ENCODE measurements at places on chromosomes 5 and 9.

GRCh38 chr9:36764364-36765076 is 191.8 kb downstream of the MELK start:
- DNase-seq = peak; percentile 58

DNA sequence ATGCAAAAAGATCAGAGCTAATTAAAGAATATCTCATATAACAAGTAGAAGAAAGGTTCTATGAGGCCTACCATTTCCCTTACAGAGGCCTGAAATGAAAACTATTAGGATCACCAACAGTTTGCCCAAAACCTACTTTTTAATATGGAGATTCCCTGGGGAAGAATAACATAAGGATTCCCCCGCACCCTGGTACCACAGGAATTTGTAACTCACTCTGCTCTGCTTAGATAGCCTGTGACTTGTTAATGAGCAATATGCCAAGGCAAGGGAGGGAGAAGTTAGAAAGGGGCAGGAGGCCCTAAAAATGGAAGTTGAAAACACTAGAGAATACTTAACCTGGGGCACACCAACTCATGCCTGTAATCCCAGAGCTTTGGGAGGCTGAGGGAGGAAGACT is 107.0 kb downstream of the CDH6 start:
- DNase-seq = no peak

DNA sequence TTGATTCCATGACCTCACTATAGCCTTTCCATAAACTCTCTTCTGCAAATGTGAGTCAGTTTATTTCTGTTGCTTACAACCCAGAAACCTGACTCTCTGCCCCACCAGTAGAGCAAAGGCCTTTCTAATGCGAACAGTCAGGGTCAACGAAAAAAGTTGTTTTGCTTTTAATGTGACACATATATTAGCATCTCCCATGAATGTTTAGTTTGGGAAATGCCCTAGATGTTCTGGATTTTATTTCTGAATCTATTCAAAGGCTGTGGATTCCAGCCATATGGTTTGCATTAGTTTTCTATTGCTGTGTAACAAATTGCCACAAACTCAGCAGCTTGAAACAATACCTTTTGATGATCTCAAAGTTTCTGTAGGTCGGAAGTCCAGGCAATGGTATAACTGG is 193.5 kb downstream of the GNA14 start:
- DNase-seq = no peak

DNA sequence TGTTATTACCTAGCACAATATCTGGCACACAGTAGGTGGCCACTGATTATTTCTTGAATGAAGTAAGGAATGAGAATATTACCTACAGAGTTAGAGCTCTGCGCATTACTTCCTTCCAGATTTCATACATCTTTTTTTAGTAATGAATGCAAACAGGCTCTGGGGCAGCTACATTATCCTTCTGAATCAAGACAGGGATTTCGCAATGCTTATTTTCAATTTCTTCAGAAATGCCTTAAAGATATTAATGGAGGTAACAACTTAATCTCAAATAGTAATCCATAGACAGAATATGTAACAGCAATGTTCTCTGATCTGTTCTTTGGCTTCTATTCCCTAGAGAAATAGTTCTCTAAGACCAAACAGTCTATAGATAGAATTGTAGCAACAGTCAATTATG is 32.6 kb downstream of the CDKN2A start:
- no peak for DNase-seq

- peak; percentile 19 for DNase-seq
Observed at GRCh38 chr5:62977661-62978060, 399.0 kb downstream of the LRRC70 start.

DNA sequence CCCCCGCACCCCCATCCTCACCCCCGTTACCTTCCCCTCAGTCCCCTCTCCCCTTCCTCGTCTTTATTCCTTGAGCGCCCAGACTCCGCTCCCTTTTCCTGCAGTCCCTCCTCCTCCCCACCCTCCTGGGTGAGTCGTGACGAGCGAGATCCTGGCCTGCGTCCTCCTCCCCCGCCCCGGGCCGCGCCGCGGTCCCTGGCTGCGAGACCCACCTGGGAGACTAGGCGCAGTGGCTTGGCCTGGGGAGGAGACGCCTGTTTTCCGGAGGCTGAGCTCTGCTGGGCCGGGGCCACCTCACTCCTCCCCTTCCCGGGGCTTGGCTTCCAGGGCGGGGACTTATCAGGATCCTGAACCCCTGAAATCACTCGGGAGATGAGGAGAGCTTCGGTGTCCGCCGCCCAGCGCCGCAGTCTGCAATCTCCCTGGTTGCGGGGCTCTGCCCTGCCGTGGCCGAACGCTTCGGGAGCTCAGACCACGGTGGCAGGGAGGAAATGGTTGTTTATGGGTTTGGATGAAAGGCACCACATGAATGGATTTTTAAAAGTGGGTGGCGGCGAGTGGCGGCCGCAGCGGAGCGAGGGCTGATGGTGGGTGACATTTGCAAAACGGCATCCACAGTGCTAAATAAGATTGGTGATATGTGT is 984 bp downstream of the STXBP1 start:
- no peak for DNase-seq

DNA sequence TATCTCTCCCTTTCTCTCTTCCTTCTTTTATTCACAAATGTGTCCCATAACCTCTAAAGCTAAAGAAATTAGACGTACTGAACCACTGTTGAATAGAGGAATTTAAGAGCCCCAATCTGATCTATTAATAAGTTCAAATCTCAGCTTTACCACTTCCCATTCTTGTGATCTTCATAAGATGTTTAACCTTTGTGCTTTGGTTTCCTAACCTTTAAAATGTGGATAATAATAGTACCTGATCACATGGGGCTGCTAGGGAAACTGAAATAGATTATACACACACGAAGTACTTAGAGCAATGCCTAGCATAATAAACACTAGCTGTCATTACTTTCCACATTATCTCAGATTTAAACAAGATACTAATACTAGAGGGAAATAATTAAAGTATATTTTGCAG is 324.3 kb upstream of the SEMA6A start:
- DNase-seq = no peak

DNA sequence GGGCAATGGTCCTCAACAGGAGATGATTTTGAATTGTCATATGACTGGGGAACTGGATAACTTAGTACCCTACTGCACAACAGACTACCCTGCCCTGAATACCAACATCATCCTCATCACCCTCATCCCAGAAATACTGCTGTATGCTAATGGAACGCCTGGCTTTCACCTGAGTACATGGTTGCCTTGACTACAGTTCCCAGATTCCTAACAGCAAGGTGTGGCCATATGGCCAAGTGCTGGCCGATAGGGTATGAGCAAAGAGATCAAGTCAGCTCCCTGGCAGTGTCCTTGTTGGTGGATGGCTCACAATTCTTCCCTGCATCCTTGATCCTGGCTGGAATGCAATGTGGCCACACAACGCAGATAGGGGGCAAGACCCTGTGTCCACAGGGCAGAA is 31.2 kb upstream of the IRX2 start:
- DNase-seq = no peak

DNA sequence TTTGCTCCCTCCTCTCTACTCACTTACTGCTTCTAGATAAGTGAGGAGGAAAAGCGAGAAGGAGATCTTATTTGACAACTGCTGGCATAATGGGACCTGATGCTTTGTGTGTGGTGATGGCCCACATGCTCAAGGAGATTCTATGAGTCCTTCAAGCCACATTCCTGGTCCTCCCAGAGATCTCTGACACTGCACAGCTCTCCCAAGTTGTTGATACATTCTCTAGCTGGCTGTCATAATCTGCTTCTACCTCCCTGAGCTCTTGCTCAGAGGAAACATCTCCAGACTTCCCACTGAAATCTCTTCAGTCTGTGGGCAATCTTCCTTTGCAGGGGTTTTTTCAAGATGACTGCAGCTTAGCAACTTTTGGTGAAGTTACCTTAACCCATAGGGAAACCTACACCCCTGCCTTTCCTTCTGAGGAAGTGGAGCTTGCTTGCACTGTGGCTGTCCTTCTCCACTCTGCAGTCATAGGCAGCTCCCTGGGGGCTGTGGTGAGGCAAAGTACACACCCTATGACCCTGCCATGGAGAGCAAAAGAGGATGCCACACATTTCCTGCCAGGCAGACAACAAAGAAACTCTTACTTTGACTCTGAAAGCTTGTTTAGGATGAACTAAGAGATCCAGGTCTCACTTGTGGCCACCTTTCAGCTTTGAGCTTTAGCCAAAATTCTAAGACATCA is 163.8 kb downstream of the TMEM38B start:
- no peak for DNase-seq

GRCh38 chr9:37030611-37030939 is 3.5 kb downstream of the PAX5 start:
- DNase-seq = no peak

GRCh38 chr9:112848316-112849151 is 42.1 kb downstream of the SLC46A2 start:
- no peak for DNase-seq

- no peak for DNase-seq
Observed at GRCh38 chr5:159123700-159124099, 24.0 kb upstream of the EBF1 start.

Measured in NCI-H187 (cell line).